ENCODE measurements at places on chromosomes 13 and 19. TPM values are rescaled to one million over a fixed set of nuclear protein-coding genes. Genes with fewer than 3 reads are reported as not detected.

GRCh38 chr13:23765531-23765930 is 123.7 kb downstream of the MIPEP start:
- DNase-seq: no peak

DNA sequence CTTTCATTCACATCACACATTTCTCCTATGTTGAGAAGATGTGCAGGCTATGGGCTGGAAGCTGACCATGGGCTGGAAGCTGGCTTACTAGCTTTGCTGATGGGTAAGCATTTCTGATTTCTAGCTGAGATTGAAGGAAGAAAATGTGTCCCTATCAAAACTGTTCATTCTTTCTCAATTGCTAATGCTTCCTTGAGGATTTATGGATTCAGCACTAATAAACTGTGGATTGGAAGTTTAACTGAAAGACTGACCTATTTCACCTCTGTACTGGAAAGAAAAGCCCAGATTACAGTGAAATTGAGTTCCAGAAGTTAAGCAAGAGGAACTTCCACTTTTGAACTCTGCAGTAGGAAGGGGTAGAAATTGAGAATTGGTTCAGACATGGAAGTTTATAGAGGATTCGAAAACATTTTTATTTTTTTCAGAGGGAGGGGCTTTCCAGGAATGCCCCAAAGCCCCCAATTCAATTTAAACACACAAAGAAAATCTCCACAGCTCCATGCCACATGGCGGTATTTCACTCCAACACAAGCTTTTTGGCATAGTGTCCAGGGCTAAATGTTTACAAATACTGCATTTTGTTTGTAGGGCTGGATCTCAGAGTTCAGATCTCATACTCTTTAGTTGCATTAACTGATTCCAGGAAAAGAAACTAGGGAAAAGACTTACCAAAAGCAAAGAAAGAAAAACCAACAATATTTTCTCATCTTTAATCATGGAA is 61.2 kb upstream of the ARGLU1 start:
- no peak for DNase-seq

DNA sequence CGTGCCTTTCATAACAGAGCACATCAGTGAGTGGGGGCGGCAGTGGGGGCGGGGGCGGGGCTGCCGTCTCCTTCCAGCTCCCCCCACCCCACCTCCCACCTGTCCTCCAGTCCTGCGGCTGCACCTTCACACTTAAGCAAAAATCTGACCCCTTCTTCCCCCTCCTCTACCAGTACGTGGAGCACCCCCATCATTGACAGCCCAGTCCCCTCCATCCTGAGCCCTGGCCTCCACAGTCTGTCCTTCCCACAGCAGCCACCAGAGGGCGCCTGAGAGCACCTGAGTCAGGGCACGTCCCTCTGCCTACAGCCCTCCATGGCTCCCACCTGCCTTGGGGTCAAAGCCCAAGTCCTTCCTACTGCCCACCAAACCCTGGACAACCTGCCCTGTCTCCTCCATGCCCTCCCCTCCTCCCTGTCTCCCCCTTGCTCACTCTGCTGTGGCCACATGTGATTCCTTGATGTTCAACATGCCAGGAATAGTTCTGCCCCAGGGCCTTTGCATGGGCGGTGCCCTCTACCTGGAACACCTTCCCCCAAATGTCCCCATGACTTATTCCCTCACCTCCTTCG is 4.0 kb downstream of the EBI3 start:
- peak; percentile 69 for DNase-seq

The FCER2 gene
- 7.0 TPM for total RNA-seq

- no peak for DNase-seq
Measured at GRCh38 chr19:11192957-11193939, 4.1 kb downstream of the KANK2 start.

- DNase-seq: no peak
Measured at GRCh38 chr19:15241259-15241910, 9.1 kb upstream of the EPHX3 start.
